ENCODE measurements at places on chromosomes 2 and 18.

DNA sequence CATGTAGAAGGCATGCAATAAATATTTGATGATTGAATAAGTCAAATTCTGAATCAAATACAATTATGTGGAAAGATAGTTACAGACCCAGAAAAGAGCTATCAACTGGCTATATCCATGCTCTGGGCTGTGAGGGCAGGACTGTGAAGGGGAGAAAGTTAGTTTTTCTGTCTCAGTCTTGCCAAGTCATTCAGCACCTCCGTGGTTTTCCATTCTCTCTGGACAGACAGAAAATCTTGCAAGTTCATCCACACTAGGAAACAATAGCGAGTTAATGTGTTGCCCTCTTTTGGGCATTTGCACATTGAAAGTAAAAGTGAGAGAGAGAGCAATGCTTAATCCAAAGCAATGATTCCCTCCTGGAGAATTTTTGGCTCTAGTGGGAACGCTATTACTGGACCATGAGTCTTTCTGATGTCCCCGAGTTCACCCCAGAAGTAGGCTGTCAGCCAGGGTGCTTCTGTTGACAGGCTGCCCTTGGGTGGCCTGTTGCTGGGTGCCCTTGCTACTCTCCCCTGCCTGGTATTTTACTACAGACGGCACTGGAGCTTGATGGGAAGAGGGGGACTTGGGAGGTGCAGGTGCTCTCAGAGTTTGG is 238.3 kb downstream of the LOXHD1 start:
- DNase-seq, result no peak

- no peak for DNase-seq
These were observed 98.7 kb downstream of the CLIP4 start for GRCh38 chr2:29213888-29214291.

- no peak for DNase-seq
These were observed 316.3 kb upstream of the LRRTM4 start for GRCh38 chr2:77838441-77838840.

GRCh38 chr18:77197073-77197472 is 52.6 kb upstream of the GALR1 start:
- DNase-seq, result no peak

DNA sequence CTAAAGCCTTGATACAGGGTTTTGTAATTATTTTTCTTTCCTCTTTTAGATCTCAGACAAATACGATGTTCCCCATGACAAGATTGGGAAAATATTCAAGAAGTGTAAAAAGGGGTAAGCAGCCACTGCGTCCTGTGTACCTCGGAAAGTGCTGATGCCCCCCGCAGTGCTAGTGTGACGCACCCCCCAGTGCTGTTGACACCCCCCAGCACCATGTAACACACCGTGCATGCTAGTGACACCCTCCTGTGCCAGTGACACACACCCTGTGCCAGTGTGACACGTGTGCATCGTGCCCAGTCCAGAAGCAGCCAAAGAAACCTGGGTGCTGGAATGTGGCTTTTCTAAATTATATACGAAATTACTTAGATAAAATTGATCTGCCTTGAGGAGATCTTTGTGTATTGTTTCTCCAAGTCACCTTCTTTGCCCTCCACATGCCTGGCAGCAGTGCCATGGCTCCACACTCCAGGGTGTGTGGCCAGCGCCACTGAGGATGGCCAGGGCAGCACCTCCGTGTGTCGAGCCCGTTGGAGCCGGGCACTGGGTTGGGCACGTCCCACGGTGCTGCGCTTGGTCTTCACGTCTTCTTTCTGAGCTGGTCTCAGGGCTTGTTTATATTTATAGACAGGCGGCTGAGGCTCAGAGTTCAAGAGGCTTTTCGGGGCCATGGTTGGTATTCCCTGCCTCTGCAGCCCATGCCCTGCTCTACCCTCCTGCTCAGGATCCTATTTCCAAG is 44.3 kb upstream of the KLF11 start:
- no peak for DNase-seq

- no peak for DNase-seq
These were observed 325.2 kb downstream of the PLCL1 start for GRCh38 chr2:198129609-198130008.

DNA sequence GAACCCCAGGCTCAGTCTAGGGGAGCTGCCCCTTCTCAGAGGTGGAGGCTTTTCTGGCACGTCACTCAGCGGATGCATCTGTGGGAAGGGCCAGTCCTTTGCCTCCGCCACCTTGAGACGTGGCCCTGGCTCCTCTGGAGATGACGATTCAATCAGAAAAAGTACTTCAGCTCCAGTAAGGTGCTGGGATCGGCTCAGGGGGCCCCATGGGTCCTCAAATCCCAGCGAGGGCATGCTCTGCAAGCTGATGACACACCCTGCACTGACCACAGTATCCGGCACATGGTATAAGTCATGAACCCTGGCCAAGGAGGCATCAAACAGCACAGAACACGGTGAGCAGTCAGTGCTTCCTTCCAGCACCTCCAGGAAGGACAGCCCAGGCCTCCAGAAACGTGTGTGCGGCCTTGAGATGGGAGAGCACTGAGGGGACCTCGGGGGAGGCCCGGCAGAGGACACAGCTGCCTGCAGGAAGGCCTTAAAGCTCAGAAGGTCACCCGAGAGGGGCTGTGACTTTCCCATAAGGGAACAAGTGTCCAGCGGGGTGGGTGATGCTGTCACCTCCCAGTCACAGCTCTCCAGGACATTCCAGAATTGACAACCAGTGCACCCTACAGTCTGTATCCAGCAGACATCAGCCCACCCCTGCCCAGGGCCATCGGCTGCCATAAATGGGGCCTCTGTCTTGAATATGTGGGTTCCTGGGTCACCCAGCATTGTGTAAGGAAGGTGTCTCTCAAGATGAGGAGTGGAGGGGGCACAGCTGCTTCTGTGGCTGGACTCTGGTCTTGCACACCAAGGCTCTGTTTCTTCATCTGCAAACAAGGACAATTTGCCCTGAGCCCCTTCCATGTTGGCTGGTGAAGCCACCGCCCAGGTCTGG is 205.8 kb downstream of the NDUFA10 start:
- no peak for DNase-seq

DNA sequence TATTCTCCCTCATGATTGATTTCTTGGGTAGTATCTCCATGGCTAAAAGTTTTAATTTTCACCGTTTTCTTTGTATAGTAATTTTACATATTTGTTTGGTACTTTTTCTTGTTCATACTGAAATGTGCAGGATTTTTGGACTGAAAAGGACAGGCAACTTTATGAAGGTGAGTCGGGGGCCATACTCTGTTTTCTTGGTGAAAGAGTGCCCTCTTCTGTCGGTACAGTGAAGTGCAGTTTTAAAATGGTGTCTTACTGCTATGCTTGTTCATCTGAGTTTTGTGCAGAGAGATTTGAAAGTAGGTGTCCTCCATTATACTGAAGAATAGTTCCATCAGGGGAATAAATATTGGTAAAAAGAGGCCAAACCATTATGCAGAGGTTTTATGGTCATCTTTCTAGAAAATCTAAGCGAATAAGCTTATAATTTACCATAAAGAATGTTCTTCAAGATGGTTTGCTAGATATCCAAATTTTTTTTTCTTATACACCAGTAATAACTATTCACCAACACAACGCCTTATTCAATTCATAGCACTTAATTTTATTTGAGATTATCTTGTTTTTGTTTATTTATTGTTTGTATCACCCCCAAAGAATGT is 8.7 kb upstream of the SERPINB13 start:
- DNase-seq, result peak; percentile 14
